ENCODE measurements at places on chromosomes 2 and 18.

- DNase-seq, result no peak
Observed at GRCh38 chr2:49122107-49122506, 32.2 kb downstream of the FSHR start.

DNA sequence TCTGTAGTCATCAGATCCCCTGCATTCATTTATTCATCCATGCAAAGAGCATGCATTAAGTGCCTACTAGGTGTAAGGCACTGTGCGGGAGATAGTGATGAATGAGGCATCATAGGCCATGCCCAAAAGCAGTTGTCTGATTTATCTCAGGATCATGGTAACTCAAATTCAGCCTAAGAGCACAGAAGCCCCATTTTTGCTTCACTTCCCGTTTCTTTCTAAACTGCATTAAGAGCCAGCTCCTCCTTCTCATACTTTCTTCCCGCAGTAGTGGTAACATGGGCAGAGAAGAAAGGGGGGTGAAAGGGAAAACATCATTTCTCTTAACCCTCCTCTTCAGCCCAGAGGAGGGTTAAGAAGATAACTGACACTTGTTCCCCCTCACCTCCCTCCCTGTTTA is 2.9 kb downstream of the GPR45 start:
- DNase-seq, result no peak

GRCh38 chr2:162113776-162114168 is 38.3 kb downstream of the GCG start:
- no peak for DNase-seq

DNA sequence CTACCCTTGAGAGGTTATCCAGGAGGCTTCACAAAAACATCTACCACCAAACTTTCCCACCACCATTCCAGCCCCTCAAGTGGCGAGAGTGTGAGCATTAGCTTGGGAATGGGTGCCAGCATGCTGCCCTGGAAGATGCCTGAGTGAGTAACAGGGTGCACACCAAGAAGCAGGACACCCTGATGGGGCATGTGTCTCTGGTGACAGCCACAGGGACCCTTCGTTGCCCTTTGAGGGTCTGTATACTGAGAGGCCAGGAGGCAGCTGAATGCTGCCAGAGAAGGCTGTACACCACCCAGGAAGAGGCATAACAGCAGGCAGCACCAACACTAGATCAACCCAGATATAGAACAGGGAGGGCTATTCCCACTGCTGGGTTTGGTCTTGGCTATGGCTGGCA is 233.6 kb upstream of the THSD7B start:
- no peak for DNase-seq

DNA sequence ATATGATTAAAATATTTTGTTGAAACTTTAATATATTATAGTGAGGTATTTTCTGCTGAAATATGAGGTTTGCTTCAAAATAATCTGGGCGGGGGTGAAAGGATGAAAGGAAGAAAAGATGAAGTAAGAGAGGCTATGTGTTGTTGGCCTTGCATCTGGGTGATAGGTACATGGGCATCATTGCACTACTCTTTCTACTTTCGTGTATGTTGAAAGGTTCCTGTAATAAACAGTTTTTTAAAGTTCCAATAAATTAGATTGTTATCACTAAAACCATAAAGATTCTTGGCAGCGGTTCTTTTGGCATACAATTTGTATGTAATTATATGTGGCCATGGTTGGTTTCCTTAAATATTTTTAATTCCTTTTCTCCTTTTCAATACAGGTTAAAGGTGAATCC is 23.6 kb upstream of the MSH2 start:
- DNase-seq, result no peak

GRCh38 chr2:160305081-160305750 is 105.1 kb upstream of the ITGB6 start:
- no peak for DNase-seq

GRCh38 chr2:95077861-95078603 is 43.6 kb downstream of the MRPS5 start:
- DNase-seq, result no peak

GRCh38 chr2:83282043-83282795 is 1176.9 kb downstream of the SUCLG1 start:
- no peak for DNase-seq

DNA sequence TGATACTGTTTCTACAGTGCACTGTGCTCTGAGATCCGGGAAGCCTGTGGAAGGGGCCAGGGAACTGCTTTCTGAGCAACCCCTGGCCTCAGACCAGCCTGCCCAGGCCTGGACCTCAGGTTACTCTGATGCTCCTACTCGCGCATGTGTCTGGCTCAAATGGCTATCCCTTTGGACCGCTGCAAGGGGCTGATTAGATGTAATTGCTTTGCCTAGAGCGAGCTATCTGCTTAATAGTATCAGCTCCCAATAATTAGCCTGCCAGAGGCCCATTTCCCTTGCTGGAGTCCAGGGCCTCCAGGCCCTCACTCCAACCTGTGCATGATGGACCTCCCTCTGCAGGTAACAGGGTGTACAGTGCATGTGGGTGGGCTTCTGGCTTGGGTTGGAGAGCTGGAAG is 7.2 kb upstream of the KCNK3 start:
- no peak for DNase-seq

DNA sequence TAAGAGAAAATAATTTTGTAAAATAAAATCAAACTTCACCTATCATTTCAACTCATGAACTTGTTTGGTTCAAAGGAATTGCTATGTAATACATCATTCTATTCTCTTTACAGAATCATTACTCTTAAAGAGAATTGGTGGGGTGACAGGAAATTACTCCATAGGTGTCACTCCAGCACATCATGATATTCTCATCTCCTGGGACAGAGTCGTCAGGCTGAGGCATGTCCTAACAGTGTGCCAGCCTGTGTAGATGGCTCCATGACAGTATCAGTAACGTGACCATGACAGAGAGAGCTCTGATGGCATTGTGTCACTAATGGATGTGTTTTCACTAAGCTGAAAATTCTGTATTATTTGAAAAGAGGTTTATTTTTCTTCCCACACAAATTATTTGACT is 13.9 kb downstream of the SPATS2L start:
- DNase-seq, result no peak

DNA sequence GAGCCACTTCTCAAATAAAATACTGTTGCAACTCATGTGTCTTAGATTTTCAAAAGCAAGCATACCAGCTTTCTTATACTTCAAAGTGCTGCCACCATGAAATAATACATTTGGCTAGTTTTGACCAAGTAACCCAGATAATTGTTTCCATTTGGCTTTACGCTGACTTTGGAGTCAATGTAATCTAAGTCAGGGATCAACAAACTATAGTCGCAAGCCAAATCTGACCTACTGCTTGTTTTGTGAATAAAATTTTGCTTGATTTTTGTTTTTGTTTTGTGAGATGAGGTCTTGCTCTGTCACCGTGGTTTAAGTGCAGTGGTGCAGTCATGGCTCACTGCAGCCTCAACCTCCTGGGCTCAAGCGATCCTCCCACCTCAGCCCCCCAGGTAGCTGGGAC is 65.0 kb downstream of the OXER1 start:
- DNase-seq, result no peak

DNA sequence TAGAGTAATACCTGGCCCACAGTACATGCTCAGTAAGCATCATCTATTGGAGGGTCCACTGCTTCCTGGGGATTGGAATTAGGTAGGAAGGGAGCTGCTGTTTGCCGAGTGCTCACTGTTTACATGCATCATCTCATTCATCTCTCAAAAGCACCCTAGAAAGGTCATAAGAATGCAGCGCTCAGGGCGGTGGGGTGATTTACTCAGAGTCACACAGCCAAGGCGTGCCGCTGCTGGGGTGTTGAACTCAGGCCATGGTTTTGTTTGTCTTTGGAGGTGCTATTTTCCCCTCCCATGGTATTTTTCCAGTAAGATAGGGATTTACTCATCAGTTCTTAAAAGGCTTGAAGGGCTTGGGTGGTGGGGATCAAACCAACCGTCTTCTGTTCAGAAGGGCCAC is 227.5 kb downstream of the LDLRAD4 start:
- no peak for DNase-seq

Data from stimulated activated CD8-positive, alpha-beta memory T cell treated with anti-CD3 and anti-CD28 coated beads, Interleukin-15, amount 100 ng/mL, for 4 hours (primary cell).